Nucleus accumbens (tissue), 56 donors: ENCODE measurements at places on chromosomes 3 and 15.

GRCh38 chr3:191958980-191959671, 498.2 kb downstream of the PYDC2 start:
- DNase-seq, result no peak

DNA sequence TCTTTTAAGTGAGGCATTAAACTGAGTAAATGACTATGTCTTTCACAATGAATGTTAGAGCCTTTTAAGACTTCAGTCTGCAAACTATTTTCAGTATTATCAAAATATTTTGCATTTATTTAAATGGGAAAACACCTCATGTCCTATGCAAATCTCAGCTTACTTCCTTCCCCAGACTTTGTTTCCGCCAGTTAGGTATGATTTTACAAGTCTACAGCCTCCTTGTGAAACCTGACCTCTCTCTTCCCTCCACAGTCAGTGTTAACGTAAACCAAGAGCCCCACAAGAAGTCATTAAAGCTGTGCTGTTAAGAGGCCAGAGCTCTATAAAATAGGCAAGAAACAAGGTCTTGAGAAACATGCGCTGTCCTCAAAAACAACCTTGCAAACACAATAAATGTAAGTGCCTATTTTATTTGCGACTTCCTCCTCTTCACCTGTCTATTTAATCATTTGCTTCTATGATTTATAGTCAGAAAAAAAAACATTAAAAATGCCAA, 48.3 kb downstream of the PRTG start:
- DNase-seq, result no peak

GRCh38 chr15:25687276-25687675, 175.9 kb downstream of the ATP10A start:
- DNase-seq, result no peak

GRCh38 chr3:196988241-196989029, 19.8 kb upstream of the PIGZ start:
- DNase-seq, result no peak

DNA sequence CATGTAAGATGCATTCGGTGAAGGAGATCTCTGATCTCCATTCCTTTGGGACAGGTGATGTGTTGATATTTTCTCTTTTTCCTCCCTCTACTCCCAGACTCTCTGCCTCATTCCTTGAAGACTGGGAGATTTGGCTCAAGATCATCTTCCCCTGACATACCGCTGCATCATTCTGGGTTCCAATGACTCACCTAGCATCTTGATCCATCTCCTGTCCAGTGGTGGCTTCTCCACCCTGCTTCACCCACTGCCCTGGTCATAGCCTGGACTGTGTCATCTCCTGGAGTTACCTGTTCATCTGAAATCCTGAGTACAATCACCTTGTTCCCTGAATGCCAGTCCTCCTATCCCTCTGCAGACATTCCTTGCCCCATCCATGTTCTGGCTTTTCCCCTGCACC, 57.4 kb upstream of the TRAK1 start:
- DNase-seq, result no peak

DNA sequence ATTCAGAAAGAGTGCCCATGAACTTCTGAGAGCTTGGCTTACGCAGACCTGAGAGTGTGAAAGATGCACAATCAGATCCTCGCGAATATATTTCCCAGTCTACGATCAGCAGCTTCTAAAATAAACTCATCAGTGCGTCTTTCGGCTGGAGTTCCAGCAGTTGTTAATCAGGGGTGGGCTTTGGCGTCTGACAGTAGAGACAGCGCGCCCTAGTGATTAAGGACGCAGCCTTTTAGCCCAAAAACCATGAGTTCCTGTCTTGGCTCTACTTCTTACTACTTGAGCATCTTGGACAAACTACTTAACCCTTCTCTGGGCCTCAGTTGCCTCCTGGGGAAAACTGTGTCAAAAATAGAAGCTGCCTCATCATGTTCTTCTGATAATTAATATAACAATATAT, 15.8 kb upstream of the ARRDC4 start:
- DNase-seq, result no peak
